ENCODE measurements at places on chromosomes 7 and 10. TPM values are rescaled to one million over a fixed set of nuclear protein-coding genes. Genes with fewer than 3 reads are reported as not detected.

LRIT1 gene
- not detected for total RNA-seq

SFTPA1 gene
- total RNA-seq: not detected

DNA sequence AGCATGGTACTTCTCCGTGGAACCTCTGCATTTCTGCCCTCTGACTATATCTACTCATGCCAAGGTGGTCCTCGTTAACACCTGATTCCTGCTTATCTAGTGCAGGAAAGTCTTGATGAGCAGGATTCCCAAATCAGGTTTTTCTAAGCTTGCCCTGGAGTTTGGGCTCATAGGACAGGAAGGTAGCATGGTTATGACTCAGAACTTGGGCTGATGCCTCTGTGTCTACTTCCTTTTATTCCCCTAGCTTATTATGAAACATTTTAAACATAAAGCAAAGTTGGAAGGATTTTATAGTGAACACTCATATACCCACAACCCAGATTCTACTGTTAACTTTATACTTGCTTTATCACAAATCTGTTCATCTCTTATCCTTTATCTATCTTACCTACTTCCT is 5.6 kb downstream of the SUFU start:
- no peak for DNase-seq

GRCh38 chr7:65247491-65247890 is 126.2 kb upstream of the ZNF92 start:
- DNase-seq: no peak

DNA sequence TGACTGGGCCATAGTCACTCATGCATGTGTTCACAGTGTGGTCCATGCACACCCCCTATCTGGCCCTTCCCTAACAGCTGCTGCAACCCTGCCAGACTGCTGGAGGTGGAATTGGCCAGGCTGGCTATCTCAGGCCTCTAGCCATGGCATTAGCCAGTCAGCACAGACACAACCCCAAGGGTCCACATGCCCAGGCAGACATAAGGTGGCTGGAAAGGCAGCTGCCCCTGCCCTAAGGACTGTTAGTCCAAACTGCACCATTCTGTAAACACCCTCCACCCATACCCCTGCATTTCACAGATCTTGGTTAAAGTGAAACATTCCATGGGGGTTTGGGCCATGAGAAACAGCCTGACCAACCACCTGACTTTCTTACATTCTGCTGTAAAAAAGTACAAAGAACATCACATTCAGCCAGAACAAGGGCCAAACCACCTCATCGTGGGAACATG is 137.4 kb upstream of the KCNMA1 start:
- DNase-seq: no peak

DNA sequence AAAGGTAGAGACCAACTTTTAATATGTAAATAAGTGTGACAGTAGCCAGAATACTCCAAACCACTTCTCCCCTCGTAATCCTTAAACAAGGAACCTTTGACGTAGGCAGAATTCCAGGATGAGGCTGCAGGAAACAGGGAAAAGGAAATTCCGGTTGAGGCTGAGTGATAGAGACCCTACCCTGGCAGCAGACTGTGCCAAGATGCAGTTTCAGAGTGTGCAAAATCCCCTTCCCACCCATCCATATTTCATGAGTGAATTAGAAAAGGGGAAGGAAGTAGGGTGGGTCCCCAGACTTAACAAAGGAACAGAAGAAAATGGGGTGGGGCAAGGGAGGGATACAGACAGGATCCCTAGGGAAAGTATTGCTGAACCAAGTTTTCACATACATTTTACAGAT is 143.0 kb downstream of the RAPGEF5 start:
- no peak for DNase-seq

SLC39A12 gene
- total RNA-seq: not detected

- no peak for DNase-seq
Measured at GRCh38 chr7:75704928-75705327, 33.8 kb downstream of the HIP1 start.

GRCh38 chr10:24524314-24524713 is 199.4 kb downstream of the ARHGAP21 start:
- DNase-seq: no peak

GRCh38 chr10:53209944-53210611 is 437.5 kb upstream of the MBL2 start:
- no peak for DNase-seq

DNA sequence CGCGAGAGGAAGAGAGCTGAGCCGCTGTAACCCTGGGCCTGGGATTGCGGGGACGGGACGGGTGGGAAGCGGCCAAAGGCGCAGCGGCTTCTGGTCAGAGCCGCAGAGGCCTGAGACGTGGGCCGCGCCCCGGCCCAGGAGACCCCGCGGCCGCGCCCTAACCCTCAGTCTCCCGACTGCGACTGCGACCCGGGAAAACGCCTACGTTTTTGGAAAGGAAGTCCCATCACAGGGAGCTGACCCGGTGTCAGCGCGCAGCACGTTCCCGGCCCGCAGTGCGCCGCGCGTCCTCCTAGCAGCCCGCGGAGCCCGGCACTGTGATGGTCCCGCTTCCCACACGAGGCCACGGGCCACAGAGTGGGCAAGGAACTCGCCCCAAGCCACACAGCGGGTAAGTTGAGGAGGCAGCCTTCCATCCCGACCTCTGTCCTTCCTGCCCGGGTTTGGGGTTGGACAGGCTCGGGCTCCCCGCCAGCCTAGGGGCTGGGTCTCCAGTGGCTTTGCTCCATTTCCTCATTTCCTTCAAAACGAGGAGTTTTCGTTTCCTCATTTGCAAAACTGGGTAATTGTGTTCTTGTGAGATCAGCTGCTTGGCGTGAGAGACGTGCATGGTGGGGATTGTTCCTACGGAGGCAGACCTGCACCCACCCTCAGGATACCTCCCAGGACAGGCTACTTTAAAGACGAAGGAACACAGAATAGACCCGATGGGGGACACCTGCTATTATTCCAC is 1.2 kb downstream of the GPNMB start:
- DNase-seq: no peak

- DNase-seq: no peak
Measured at GRCh38 chr10:132589681-132590080, 52.1 kb downstream of the INPP5A start.

GRCh38 chr7:1049006-1049741 is 4.8 kb downstream of the GPR146 start:
- DNase-seq: no peak

DNA sequence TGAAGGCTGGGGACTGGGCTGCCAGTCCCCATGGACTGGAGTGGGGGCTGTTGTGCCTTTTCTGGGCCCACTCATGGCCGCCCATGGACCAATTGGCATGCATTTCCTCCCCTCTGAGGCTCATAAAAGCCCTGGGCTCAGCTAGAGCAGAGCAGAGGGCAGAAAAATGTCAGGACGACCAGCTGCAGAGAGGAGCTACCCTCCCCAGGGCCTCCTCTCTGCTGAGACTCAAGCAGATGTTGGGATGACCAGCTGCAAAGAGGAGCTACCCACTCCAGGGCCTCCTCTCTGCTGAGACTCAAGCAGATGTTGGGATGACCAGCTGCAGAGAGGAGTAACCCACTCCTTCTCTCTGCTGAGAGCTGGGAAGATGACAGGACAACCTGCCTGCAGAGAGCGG is 20.3 kb upstream of the NUB1 start:
- DNase-seq: no peak

FAM25A gene
- not detected for total RNA-seq

IRF5 gene
- 1.7 TPM for total RNA-seq

GHRHR gene
- total RNA-seq: not detected

DNA sequence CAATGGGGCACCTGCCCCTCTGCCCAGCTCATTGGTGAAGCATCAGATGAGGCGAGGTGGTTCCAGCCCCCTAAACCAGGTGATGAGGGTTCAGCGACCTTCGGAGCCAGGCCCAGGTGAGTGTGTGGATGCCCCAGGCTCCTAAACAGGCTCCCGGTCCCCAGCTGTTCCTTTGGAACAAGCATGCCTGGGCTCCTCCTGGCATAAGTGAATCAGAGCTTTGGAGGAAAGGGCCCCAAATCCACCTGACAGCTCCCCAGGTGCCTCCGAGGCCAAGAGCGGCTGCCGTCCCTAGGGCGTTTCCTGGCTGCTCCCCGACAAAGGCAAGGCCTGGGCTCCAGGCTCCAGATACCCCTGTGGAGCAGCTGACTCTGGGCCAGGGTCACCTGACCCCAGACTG is 61.3 kb downstream of the YKT6 start:
- DNase-seq: no peak

DNA sequence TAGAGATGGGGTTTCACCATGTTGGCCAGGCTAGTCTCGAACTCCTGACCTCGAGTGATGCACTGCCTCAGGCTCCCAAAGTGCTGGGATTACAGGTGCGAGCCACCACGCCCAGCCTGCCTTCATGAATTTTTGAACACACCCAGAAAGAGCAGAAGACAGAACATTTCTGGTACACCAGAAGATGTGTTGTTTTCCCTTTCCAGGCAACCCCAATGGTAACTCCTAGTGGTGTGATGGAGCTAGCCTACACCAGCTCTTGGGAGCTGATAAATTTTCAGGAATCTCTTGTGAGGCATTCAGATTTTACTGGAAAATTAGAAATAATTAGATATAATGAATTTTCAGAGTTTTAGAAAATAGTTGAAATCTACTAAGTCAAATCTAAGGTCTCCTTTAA is 904 bp upstream of the CCDC7 start:
- DNase-seq: no peak

DMBT1 gene
- not detected for total RNA-seq

- no peak for DNase-seq
Measured at GRCh38 chr7:129796186-129796775, 156.5 kb downstream of the UBE2H start.

DNA sequence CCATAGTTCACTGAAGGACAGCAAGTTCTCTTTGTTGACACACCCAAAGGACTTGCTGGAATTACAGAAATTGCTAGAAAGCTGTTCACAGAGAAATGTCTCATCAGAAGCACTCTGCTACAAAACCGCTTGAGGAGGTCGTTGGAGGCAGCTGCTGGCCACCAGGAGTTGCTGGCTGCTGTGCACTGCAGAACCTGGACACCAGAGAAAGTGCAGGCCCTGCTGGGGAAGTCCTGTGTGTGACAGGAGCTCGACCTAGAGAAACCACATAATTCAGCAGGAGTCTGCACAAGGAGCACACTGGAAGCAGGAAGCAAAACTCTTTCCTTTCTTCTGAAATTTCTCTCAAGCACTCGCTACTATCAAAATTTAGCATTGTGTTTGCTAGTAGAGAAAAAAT is 461.5 kb upstream of the GHITM start:
- DNase-seq: no peak

DNA sequence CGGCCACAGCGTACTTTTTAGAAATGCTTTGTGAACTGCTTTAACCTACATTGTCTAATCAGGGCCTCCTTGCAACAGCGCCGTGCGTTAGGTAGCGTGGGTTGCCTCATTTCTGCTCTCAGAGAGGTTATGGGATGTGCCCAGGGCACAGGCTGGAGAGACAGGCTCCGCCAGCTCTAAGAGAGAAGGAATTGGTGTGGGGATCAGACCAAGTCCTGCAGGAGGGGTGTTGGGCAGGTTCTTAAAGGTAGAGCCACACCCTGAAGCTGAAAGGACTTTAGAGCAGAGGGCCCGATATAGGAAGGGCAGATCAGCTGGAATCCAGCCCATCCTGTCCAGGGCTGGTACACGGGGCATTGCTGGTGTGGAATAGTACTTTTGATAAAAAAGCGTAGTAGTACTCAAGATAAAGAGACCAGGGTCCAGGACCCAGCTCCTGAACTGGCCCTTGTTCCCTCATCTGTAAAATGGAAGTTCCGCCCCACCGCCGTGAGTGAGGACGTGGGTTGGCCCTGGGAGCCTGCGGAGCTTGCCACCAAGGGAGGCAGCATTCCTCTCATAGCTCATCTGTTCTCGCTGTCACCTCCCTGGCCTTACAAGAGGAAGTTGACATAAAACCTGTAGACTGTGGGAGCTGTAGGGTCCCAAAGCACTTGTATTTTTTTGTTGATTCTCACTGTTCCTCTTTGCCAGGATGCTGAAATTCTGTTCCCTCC is 37.2 kb downstream of the TMEM120A start:
- no peak for DNase-seq

CPEB3 gene
- total RNA-seq: 1.2 TPM
